ENCODE measurements at places on chromosomes 11 and 22.

- DNase-seq, result no peak
These were observed 5.4 kb upstream of the TXN2 start for GRCh38 chr22:36486619-36487384.

- DNase-seq, result no peak
These were observed 199.4 kb upstream of the LUZP2 start for GRCh38 chr11:24297461-24297860.

- no peak for DNase-seq
These were observed 2.2 kb downstream of the C11orf52 start for GRCh38 chr11:111920908-111921307.

- DNase-seq, result no peak
These were observed 4.9 kb downstream of the HIPK3 start for GRCh38 chr11:33262011-33262645.

GRCh38 chr11:75189108-75189507 is 38.2 kb downstream of the SLCO2B1 start:
- DNase-seq, result no peak

- no peak for DNase-seq
These were observed 78.9 kb upstream of the TBCEL start for GRCh38 chr11:120945042-120945441.

GRCh38 chr11:118334745-118335144 is 7.8 kb downstream of the CD3D start:
- DNase-seq, result no peak

DNA sequence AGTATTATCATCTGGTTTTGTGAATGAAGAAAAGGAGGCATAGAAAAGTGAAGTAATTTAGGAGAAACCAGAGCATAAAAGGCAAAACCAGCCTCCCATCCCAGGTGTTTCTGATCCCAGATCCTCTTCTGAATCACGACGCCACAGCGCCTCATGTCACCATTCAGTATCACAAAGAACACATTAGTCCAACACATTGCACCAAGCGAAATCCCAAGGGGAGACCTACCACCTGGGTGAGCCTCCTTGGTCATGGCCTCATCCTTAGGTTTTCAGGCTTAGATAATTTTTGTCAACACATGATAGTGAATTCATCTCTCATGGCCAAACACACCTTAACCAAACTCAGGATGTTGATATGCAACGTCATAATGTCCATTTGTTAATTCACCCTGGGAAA is 181.5 kb upstream of the SORL1-AS1 start:
- no peak for DNase-seq

GRCh38 chr22:20550851-20551744 is 43.7 kb downstream of the MED15 start:
- DNase-seq, result no peak

- DNase-seq, result no peak
These were observed 22.4 kb downstream of the DERL3 start for GRCh38 chr22:23816156-23816976.

DNA sequence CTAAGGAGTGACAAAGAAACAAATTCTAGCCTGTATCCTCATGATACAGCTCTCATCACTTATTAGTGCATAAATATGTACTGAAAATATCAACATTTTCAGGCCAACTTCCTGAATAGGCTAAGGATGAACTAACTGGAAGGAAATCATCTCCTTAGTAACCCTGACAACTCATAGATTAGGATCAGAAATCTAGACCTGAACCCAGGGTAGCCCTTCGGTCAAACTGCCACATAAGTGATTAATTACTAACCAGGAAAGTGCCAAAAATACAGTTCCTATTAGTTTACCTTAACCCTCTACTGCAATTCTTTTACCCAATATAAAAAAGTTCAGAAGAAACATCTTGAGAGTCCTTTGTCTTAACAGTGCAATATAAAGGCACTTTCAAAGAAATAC is 40.0 kb downstream of the AMBRA1 start:
- DNase-seq, result no peak

DNA sequence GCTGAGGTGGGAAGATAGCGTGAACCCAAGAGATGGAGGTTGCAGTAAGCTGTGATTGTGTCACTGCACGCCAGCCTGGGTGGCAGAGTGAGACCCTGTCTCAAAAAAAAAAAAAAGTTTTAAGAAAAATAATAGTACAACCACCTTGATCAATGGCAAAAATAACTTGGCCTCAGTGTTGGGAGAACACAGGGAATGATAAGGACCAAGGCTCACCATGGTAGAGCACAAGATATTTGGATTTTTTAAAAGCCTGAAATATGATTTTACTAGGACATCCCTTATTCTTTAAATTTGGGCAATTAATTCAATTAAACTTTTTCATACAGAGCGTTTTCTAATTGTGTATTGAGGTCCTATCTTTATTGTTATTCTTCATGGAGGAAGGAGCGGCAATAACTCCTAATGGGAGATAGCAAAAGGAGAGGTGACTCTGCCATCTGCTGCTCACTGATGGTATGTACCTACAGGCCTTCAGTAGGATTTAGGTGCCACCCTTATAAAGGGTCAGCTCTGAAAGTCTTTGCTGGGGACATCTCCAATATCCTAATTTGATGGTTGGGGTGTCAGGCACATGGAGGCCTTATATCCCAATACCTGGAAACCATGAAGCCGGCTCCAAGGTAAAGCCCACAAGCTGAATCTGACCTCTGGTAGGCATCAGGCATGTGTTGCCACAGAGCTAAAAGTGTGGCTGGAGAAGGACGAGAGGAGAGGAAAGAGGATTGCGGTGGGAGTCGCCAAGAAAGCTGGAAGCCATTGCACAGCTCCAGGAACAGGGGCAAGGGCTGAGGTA is 21.9 kb upstream of the POLD3 start:
- DNase-seq, result peak; percentile 30

DNA sequence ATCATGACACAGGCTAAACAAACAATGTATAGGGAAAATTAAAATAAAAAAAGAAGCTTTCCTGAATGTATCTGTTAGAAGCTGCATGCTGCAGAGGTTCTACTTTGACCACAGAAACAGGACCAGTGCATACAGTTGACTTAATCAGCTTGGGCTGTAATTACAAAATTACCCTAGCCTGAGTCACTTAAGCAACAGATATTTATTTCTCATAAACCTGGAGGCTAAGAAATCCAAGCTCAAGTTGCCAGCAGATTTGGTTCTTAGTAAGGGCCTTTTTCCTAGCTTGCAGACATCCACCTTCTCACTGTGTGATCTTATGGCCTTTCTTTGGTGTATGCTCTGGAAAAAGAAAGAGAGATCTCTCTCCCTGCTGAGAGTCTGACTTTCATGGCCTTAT is 946.5 kb upstream of the RAG2 start:
- DNase-seq, result no peak

DNA sequence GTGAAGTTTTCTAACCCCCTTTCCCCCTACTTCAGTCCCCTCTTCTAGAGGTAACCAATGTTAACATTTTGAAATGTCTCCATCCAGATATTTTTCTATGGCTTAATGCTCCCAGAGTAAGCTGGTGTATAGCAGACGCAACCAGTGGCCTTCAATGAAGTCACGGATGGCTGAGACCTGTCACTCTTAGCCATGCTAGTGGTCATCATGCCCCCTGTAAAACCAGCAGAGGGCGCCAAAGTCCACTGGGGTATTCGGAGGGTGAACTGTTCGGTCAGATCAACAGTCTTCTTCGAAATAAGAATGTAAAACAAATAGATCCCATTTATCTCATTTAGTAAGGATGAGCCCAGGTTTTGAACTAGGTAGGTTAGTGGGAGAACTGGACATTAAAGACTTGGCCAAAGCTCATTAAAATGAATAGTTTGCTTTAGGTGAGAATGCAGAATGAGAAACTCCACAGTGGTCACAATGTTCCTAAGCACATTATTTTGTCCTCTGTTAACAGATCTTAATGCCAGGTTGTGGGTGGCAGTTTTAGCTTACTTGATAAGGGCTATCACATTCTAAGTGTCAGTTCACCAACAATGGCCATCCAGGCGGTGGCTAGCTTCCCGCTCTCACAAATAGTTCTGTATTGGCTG is 8.6 kb upstream of the MMP8 start:
- no peak for DNase-seq

DNA sequence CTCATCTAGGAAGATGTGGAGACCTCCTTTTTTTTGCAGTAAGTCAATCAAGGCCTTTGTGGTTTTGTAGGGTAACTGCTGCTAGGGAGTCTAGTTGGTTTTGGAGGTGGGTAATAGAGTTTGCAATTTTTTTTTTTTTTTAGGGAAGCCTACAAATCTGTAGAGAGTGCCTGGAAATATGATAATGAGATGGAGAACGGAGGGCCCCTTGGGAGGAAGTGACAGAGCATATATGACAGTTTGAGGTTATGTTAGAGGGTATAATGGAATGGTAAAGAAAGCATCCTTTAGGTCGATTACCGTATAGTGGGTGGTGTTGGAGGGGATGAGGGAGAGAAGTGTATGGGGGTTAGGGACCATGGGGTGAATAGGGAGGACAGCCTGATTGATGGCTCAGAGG is 98.3 kb downstream of the ELP4 start:
- no peak for DNase-seq

DNA sequence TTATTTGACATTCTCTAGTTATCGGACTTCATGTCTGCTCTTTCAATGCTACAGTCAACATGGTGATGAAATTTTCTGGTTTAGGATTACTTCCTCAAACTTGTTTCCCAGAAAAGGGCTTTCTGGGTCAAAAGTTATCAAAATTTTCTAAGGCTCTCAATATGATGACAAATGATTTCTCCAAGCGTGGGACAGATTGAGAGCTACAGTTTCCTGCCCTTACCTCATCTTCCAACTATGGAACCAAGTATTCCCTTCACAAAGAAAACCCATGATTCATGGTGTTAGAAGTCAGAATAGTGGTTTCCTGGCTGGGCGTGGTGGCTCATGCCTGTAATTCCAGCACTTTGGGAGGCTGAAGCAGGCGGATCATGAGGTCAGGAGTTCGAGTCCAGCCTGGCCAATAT is 17.8 kb downstream of the MYO18B start:
- DNase-seq, result no peak

DNA sequence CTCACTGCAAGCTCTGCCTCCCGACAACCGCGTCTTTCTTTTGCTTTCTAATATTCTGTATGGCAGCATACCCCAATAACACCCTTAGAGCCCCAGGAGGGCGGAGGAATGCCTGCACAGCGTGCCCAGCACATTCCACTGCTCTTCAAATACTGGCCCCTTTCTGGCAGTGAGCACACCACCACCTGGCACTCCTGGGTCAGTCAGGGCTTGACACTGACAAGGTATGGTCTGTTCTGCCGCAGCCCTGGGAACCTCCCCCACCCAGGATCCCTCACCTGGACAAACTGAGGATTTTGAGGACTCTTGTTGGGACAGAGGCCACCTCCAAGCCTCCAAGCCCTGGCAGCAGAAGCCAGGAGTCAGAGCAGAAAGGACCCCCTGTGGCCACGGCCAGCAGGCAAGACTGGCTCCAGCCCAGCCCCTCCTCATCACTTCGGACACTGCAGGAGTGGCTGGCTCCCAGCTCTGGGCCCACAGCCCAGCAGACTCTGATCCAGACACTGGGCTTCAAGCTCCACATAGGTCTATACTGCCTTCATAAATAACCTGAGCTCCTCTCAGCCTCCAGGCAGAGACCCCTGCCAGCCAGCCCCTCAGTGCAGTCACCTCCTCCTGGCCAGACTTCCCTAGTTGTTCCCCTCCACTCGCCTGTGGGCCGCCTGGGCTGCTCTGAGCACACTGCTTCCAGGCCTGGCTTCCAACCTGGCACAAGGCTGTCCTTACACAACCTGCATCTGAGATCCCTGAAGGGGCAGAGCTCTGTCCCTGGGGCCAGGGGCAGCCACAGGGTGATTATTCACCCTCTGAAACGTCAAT is 14.5 kb downstream of the CARS1 start:
- no peak for DNase-seq

DNA sequence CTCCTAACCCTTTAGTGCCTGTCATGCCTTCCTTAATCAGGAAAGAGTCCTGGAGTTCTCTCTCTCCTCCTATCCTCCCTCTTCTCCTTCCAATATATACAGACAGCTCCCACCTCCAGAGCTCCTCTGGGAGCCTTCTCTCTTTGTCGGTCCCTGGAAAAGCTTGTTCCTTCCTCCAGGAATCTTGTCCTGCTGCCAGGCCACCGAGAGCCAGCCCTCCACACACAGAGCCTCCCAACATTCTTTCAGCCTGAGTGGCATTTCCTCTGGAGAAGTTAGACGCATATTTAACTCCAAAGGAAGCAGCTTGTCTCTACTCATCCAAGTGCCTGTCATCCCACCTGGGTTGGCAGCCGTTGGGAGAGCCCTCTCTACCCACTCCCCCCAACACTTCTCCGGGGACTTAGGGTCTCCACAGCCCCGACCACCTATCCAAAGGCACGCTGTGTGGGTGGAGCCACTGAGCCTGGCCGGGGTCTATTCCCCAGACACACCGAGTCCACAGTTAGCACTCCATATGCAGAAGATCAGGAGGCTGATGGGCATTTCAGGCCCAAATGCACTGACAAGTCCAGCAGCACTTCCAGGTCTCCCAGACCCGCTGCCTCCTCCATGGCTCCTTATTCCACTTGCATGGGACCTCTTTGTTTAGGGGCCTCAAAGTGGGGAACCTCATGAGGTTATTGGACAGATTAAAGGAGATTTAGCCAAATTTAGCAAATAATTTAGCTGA is 31.1 kb downstream of the DKK3 start:
- DNase-seq, result no peak

DNA sequence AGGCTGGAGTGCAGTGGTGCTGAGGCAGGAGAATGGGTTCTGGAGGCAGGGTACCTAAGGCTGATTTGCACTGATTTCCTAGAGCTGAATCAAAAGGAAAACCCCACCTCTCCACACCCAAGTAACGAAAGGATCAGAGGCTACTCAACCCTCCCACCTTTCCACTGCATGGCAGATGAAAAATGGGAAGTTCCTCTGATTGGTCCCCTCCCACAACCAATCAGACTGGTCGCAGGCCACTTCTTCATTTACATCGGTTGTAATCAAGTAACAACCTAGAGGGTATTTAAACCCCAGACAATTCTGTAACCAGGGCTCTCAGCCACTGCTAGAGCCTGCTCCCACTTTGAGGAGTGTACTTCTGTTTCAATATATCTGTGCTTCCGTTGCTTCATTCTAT is 18.6 kb upstream of the PARVB start:
- no peak for DNase-seq

GRCh38 chr22:49317369-49317768 is 510.3 kb downstream of the BRD1 start:
- DNase-seq, result no peak

GRCh38 chr11:76215941-76216340 is 9.6 kb upstream of the WNT11 start:
- no peak for DNase-seq

Measured in GM18507 (cell line).